NCI-H1930 (cell line): ENCODE measurements at places on chromosomes 11 and 22.

DNA sequence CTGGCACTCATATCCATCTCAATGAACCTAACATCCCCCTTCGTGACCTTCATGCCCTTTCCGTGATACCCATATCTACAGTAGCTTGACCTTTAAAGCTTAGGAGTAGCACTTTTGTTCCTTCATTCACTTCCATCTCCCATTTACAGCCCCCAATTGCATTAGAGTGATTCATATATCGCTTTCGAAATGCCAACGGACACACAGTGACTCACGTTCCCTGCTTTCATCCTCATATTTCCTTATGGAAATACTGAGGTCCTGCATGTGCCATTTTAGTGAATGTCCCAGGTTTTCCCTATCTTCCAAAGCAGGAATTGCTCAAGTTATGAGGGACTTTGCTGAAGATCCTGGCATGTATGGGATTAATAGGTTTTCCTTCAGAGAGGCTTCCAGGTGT is 44.3 kb upstream of the CEP126 start:
- no peak for DNase-seq

DNA sequence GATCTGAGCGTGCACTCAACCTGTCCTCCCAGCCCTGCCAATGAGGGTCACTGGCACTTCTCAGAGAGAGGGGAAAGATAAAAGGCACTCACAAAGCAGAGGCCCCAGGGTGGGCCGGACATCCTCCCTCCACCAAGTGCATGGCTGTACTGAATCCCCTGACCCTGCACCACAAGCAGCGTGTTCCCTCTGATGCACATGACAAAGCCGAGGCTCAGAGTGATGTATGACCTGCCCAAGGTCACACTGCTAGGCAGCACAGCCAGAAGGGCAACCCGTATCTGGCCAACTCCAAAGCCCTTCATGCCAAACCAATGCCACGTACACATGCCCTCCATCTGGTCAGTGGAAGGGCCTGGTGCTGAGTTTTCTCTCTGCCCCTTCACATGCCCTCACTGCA is 22.1 kb downstream of the SPATA19 start:
- no peak for DNase-seq

GRCh38 chr11:8963569-8964323 is 496 bp downstream of the TMEM9B start:
- DNase-seq: no peak

GRCh38 chr11:86117712-86118063 is 48.8 kb upstream of the PICALM start:
- no peak for DNase-seq

DNA sequence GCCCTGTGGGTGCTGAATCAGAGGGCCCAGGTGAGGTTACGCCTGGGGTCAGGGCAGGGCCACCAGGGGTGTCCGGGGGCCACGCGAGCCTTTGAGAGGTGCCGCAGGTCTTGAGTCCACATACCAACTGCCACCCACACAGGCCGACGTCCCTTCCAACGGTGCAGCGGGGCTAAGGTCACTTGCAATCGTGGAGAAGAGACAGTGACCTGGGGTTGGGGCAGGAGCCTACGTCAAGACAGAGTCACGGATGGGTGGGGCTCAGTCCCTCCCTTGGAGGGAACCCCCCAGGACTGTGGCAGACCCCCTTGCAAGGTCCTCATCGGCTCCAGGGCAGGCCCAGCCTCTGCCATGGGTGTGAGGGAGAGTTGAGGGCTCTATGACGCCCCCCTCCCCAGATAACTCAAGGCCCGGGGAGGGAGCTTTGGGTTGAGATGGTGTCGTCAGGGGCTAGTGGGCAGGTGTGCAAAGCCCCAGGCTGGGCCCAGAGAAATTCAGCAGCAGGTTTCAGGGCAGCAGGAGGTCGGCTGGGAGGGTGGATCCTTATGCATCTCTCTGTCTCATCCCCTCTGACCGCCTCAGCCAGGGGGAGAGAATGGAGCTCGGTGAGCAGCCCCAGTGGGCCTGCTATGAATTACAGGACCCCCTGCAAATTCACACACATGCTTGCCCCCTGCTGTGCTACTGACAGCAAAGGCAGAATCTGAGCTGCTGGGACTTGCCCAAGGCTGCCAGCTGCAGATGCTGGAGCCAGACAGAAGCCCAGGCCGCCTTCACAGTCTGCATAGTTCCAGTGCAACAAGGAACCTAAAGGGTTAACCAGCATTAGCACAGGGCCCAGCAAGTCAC is 60.0 kb downstream of the MYEOV start:
- no peak for DNase-seq

- DNase-seq: no peak
Measured at GRCh38 chr22:18031695-18032454, 7.5 kb upstream of the MICAL3 start.

- DNase-seq: no peak
Measured at GRCh38 chr11:8832571-8833260, 78.3 kb upstream of the AKIP1 start.

DNA sequence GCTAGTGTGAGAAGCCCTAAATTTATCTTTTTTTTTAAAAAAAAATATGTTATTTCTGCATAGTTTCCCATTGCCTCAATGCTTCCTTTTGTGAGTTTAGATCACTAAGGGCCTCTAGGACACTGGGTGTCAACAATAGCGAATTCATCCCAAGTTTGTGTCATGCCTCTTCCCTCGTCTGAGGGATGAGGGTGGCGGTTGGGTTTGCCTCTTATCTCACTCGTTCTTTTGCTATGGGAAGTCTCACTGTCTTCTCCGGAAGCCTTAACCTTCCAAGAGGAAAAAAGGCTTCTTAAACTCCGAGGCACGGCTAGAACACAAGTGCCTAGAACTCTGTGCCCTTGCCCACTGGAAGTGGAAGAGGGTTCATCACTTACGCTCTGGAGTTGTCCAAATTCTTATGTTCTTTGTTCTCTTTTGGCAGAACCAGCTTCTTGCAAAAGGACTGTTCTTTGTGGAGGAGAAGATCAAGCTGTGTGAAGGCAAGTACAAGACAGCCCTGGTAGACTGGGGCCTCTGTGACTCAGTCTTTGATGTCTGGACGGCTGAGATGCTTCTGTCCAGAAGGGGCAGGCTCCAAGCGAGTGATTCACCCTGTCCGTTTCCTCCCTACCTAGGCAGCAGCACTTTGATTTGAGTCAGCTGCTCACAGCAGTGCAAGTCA is 78.5 kb downstream of the TRAF6 start:
- DNase-seq: no peak

DNA sequence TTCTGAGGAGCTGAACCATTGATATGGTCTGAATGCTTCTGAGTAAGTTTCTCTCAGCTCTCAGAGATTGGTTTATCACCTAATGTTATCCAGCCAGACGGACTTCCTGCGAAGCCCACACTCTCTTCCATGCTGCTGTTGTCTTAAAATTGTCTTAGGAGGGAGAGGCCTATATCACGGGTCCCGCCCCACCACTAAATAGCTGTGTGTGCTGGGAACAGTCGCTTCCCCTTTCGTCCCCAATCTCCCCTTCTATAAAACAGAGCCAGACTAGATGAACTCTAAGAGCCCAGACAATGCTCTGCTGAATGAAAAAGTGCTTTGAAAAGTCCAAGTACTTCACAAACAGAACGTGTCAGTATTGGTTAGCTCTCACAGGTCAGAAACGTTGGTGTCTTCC is 81.4 kb upstream of the AKIP1 start:
- no peak for DNase-seq

GRCh38 chr22:38919631-38920190 is 37.7 kb upstream of the APOBEC3A start:
- no peak for DNase-seq

- no peak for DNase-seq
Measured at GRCh38 chr11:75518771-75519653, 6.7 kb downstream of the GDPD5 start.
